ENCODE measurements at places on chromosomes 3 and 15.

- DNase-seq: no peak
These were observed 93.2 kb upstream of the CCDC80 start for GRCh38 chr3:112734171-112734570.

DNA sequence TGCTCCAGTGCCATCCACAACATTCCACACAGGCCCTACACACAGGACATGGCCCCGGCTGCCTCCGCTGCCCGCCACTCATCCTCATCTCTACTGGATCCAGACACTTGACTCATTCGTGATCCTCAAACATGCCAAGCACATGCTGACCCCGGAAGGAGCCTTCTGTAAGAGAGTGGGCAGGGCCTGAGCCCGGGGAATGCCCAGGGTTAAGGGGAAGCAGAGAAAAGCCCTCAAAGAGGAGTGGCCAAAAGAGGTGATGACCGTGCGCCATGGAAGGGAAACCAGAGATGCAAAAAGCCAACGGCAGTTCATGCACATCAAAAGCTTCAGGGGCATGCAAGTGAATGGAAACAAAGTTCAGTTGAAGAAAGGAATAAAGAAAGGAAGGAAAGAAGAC is 46.1 kb downstream of the RFTN1 start:
- DNase-seq: no peak

- peak; percentile 46 for DNase-seq
These were observed 24.6 kb upstream of the CORO2B start for GRCh38 chr15:68553994-68554720.

DNA sequence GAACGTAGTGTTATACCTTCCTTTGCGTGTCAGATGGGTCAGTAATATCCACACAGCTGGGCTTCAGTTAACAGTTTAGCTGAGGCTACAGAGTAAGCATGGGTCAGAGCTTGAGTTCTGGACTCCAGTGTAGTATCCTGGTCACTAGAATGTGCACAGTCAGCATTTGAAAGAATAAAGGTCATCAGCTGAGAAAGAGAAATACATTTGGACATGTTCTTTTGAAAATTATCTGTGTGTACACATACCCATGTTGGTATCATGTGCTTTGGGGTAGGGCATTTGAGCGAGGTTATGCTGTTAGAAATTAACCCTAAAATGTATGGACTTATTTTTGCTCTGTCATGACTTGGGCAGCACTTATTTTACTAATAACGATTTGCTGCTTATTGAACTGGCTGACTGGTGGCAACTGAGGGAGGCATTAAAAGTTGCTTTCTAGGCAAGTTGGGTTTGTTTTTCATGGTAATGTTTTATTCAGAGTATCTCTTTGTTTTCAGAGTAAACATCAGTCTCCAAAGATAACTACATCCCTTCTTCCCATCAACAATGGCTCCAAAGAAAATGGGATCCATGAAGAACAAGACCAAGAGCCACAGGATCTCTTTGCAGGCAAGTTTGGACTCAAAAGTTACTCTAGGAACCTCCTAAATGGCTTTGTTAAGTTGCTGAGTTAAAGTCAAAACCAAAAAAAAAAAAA is 16.4 kb downstream of the SNX1 start:
- no peak for DNase-seq

DNA sequence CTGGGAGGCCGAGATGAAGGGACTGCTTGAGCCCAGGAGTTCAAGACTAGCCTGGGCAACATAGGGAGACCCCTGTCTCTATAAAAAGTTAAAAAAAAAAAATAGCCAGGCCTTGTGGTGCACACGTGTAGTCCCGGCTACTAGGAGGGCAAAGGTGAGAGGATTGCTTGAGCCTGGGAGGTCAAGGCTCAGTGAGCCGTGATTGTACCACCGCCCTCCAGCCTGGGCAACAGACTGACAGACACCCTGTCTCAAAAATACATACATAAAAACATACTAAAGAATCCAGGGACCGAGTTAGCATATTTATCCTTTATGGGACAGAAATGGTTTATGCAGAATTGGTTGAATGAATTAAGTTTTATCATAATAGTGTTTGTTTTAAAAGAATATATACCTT is 13.7 kb downstream of the SIAH2 start:
- no peak for DNase-seq

- DNase-seq: no peak
These were observed 7.8 kb downstream of the SETMAR start for GRCh38 chr3:4310971-4311370.

DNA sequence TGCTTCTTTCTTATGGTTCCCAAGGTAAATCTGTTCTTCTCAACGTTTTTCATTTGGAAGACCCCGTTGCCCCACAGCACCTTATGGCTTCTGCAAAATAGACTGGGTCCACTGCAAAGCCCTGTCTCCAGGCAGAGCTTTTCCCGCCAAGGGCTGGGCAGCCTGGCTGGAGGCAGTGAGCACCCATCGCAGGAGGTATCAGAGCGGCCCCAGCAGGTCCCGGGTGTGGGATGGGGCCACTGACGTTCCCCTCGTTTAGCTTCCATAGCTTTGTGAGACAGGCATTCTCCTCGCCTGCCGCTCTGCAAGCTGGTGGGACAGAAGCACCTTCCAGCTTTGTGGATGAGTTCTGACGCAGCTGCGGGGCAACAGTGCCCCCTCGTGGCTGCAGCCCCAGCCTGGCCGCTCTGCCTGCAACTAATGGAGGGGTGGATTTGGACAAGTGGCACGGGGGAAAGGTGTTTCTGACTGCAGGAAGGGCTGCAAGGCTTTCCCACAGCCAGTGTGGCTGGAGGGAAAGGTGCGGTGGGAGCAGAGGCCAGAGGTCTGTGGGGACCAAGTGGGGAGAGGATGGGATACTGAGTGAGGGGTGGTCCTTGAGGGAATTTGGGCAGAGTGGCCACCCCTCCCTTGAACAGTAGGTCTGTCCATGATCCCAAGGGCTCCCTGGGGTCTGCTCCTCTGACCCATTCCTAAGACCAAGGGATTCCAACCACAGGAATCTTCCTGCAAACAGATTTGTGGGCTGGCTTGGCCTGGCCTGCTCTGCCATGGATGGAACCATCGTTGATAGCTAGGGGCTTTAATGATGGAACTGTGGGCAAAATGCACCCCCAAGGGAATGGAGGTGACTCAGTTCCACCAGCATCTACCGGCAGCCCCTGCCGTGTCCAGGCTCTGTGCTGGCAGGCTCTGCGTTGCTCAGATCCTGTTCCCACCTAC is 99.4 kb downstream of the FBLN2 start:
- DNase-seq: peak; percentile 38

GRCh38 chr3:90035643-90036042 is 928.2 kb downstream of the EPHA3 start:
- no peak for DNase-seq

GRCh38 chr15:89777073-89777751 is 1.1 kb downstream of the MESP2 start:
- no peak for DNase-seq

DNA sequence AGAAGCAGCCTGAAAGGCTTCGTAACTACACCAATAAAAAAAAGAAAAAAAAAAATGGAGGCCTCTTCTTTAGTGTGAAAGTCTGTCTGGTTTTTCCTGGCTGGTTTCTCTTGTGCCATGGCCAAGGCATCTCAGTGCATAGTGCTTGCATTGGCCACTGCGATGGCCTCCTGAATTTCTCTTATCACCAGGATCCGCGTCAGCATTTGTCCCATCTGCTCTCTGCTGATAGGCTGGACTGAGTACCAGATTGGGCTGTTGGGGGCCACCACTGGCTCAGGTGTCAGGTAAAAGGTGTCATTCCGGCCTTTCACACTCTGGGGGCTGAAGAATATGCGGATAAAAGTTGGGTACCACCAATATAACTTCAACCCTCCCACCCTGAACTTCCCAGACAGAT is 1.1 kb upstream of the IMPDH2 start:
- no peak for DNase-seq

GRCh38 chr15:51714911-51715310 is 22.5 kb downstream of the LYSMD2 start:
- no peak for DNase-seq

- DNase-seq: no peak
These were observed 83.1 kb downstream of the XXYLT1 start for GRCh38 chr3:195187609-195188425.

DNA sequence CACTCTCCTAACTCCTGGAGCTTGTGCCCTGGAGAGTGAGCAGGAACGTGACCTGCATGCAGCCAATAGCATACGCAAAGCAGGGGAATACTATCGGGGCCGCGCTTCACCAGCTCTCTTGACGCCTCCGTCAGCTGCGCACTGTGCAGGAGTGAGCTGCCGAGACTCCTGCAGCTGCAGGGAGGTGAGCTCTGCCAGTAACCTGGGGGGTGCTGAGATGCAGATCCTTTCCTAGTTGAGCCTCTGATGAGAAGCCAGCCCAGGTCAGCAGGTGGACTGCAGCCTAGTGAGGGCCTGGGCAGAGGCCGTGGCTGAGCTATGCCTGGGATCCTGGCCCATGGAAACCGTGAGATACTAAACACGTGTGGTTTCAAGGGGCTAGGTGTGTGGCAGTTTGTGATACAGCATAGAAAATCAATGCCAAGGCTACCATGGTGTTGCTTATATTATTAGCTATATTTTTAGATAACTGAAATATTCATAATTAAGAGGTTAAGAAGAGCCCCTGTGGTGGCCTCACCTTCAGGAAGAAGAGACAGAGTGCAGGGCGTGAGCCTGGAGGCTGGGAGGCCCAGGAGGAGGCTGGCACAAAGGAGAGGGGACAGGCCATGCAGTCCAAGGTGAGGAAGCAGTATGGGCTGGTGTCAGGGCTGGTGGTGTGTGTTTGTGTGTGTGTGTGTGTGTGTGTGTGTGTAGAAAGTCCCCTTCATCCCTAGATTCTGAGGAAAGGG is 5.9 kb upstream of the DNAJB8 start:
- DNase-seq: no peak

DNA sequence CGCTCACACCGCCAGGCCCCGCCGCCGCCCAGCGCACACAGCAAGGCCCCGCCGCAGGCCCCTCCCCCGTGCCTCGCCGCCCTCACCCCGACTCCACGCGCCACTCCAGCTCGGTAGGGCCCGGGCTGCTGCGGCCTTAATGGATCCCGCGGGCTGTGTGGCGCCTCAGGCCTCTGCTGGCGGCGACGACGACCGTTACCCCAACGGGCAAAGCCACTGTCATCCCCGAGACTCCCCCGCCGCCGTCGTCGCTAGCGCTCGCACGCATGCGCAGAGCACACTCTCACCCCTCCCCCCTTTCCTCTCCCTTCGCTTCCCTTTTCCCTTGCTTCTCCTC is at the start of gene MSL2:
TSS of gene MSL2 (minus strand) at position 272 of the 337 bp plus-strand sequence. CDS start 1,222 bp downstream, outside the sequence.
- DNase-seq: no peak

- DNase-seq: no peak
These were observed 73.9 kb upstream of the NR2E3 start for GRCh38 chr15:71736286-71736947.

GRCh38 chr3:169342652-169343505 is 320.6 kb downstream of the MECOM start:
- DNase-seq: peak; percentile 21

DNA sequence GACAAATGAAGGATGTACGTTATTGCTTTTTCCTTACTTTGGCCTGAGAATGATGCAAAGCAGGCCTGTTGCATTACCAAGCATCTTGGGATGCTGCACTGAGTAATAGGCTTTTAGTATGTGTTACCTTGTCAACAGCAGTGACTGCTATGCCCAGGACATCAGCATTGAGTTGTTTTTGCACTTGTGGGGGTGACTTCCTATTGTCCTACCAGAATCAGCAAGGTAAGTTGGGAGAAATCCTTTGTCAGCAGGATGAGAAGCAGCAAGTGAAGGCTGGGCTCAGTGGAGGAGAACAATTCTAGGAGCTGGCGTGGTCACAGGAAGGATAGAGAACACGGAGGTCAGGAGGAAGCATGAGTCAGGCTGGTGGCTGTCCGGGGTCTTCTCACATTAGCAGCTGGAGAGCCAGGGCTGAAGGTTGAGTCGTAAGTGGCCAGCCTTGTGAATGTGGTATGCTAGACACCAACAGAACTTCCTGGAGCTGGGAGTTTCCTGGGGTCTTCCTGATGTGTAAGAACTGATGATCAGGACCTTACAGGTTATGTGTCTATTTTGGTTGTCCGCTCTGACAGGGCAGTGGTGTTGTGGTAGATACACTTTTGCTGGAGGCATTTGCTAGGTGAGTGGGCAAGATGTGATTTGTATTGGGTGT is 142.7 kb downstream of the FNDC3B start:
- DNase-seq: no peak

DNA sequence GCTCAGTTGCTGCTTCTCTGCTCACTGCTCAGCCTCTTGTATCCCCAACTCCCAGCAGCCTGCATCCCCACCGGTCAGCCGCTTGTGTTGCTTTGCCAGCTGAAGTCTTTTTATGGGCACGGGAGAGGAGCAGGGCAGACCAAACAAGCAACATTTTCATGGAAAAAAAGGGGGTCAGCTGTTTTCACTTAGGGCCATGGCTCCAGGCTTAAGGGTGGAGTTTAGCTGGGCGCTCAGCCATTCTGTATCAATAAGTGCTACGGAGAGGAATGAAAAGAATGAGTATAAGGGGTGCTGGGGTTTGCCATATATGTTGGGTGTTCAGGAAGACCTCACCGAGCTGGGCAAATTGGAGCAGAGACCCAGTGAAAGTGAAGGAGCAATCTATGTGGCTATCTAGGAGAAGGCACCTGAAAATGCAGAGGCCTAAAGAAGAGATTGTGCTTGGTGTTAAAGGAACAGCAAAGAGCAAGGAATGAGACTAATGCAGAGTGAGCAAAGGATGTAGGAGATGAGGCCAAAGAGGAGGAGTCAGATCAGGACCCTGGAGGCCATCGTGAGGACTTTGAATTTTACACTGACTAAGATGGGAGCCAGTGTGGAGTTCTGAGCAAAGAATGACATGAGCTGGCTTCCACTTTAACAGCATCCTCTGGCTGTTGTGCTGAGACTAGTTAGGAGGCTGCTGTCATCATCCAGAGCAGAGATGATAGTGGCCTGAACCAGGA is 16.6 kb upstream of the IREB2 start:
- DNase-seq: no peak

GRCh38 chr3:37540786-37541185 is 320.9 kb upstream of the CTDSPL start:
- DNase-seq: no peak

GRCh38 chr3:12301513-12301912 is 12.6 kb downstream of the PPARG start:
- no peak for DNase-seq

- no peak for DNase-seq
These were observed 37.8 kb downstream of the ZNF445 start for GRCh38 chr3:44439499-44440295.

GRCh38 chr15:47265686-47266085 is 451.6 kb upstream of the SEMA6D start:
- DNase-seq: no peak

DNA sequence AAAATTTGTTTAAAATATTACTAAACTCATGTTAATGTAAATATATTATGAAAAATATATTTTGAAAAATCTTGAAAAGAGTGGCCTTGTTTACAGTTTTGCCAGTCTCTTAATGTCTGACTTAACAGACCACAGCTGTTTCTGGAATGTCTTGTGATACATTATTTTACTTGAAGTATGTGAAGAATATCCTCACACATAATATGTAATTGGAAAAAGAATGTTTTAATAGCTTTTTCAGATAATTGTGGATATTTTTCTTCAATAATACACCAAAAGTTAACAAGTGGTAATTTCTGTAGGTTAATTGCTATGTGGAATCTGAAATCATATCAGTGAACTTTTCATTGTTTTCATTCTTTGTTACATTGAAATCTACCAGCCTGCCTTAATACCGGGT is 101.3 kb downstream of the UBE2E2 start:
- no peak for DNase-seq

- no peak for DNase-seq
These were observed 56.7 kb upstream of the SNRPA1 start for GRCh38 chr15:101351736-101352135.
